ENCODE measurements at places on chromosomes 2 and 18.

DNA sequence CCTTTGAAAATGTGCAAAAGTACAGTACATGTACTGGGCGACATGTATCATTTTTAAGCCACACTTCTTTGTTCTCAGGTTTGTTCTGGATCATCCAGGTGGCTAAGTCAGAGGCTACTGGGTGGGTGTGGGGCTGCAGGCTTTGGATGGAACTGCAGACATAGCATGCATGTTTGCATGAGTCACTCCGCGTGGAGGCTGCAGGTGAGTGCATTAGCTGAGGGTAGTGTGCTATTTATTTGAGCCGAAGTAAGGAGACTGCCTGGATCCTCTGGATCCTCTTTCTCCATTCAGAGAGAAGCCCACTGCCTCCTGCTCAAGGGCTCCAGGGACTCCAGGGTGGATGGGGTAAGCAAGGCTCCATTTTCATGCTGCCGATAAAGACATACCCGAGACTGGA lies 9.4 kb upstream of the NEURL3 start:
- no peak for DNase-seq

DNA sequence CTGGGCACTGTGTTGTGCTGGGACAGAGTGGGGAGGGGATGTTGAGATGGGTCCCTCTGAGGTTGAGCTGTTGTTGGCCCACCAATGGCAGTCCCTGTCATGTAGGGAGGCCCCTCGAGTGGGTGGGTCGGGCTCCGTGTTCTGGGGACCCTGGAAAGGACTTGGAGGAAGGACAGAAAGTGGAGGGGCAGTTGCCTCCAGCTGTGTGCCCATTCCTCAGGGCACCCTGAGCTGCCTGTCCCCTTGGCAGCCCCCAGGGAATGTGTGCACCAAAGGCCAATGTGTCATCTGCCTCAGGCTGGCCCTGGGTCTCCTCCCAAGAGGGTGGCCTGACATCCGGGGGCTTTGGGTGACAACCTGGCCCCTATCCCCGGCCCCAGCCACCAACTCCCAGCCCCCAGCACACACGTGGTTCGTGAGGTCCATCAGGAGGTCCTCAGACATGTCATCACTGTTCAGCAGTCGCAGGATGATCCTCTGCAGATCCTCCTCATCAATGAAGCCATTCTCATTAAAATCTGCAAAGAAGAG lies 57.7 kb downstream of the CIB4 start:
- no peak for DNase-seq

DNA sequence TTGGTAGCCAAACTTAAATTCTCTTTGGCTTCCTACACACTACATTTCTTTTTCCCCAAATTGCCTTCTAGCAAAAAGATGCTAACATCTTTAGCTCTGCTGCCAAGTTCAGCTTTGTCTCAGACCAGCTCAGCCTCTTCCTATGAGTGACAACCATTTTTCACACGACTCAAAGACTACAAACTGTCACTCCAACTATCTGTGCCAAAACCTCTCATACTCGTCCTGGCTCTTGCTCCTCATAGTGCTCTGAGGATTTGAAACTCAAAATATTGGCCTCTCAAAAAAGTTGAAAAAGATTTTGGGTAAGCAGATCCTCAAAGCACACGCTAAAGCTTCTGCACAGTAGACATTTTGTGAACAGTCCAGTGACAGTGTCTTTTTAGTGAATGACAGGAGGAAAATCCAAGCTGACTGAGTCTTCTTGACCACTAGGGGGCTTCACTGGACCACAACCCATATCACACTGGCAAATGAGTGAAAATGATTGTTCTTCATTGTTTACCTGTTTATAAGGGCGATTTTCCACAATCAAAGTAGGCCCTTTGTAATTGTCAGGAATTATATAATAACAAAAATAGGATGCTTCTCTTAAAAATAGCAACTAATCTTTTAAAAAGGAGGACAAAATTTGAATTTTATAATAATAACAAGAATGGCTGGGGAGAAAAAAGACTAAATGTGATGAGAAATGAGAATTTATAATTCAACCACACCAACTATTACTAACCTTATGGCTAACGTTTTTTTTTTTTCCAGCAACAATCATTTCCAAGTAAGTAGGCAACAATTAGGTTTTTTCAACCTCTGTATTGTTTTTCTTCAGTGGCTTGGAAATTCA lies 85.5 kb upstream of the PGAP1 start:
- peak; percentile 53 for DNase-seq

DNA sequence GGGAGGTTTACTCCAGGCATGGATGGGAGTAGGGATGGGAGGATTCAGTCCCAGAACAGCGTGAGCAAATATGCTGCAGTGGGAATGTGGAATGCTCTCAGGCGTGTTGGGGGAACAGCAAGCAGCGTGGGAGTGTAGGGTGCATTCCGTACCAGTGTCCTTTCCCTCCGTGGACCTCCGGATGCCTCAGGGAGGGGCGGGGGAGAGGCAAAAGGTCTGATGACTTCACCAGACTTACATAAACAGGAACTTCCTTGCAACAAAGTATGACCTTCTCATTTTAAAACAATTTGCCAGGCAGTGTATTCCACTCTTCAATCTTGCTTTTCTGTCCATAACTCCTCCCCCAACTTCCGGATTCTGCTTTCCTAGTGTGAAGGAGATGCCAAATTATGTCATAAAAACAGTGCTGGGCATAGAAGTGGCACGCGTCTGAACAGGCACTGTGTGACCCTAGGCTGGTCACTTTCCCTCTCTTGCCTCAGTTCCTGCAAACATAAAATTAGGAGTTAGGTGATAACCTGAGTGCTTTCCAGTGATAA lies 36.9 kb downstream of the RPL37A start:
- peak; percentile 88 for DNase-seq

DNA sequence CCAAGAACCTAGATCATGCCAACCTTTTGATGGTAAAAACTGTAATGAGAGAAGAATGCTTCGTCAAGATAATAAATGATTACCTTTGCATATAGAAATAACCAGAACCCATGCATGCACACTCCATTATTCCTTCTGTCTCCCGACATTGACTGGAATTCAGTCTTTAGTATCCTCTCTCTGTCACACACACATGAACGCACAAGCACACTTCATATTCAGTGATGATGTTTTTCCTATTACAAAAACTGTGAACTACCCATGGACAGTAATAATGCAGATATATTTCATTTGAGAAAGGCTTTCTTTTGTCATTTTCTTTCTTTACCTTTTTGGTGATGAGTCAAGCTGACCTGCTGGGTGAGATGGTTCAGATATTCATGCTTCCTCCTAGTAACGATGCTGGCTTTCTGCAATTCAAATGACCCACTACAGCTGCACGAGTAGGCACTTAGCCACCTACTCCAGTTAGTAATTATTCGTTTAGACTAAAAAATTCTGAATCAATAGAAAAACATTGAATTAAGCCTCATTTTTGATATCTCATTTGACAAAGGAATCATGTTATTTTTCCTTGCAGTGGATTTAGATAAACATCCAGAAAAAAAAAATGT lies 382.2 kb downstream of the TGIF1 start:
- no peak for DNase-seq

GRCh38 chr18:12318857-12319256 lies 10.8 kb downstream of the TUBB6 start:
- no peak for DNase-seq

DNA sequence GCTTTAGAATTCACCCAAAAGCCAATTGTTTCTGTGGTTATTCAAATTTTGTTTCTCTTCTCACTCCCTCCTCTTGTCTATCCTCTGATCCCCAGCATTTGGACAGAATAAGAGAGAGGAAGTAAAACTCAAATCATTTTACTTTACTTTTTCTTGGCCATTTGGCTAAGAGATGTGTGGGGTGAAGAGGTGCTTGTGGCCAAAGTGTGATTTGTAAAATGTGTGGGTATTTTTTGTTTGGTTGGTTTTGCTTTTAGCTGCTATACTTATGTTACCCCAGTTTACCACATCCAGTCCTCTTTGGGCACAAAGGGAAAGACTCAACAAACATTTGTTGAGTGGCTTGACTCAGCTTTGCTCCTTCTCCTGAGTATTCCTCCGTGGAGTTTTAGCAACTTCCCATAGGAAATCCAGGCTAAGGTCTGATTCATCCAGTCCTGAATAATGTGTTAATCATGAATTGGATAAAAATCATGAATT lies 109.1 kb upstream of the CYP1B1 start:
- peak; percentile 50 for DNase-seq

DNA sequence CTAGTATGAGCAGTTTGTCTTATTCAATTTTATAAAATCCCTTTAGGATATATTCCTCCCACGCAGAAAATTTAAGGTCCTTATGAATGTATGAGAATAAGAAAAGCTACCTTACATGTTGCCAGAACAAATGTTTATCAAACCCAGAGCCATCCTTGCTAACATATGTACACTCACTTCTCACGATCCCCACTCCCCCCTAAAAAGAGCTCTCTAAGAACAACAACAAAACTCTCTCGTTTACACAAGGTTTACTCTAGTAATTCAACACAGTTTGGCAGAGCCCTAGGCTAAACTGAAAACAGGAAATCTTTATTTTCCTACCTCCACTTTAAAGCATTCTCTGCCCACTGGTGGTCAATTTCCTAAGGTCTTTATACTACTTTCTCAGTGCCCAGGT lies 504.9 kb downstream of the ZEB2 start:
- no peak for DNase-seq

DNA sequence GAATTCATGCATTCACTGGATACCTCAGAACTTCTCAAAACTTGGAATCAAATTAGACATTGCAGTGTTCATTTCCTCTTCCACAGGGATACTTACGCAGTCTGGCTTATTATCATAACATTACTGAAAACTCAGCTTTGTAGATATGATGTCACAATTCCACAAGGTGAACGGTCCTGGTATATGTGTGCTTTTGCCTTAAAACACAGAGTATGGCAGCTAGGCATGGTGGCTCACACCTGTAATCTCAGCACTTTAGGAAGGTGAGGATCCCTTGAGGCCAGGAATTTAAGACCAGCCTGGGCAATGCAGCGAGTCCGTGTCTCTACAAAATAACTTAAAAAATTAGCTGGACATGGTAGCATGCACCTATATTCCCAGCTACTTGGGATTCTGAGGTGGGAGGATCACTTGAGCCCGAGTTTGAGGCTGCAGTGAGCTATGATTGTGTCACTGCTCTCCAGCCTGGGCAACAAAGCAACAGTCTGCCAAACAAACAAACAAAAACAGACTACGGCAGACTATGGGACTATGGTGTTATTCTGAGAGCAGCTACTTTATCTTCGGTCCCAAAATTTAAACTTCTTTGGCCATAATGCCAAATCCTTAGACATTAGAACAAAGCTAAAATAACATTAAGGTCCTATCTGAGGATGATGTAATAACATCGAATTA lies 1191.9 kb upstream of the SLC39A10 start:
- no peak for DNase-seq

DNA sequence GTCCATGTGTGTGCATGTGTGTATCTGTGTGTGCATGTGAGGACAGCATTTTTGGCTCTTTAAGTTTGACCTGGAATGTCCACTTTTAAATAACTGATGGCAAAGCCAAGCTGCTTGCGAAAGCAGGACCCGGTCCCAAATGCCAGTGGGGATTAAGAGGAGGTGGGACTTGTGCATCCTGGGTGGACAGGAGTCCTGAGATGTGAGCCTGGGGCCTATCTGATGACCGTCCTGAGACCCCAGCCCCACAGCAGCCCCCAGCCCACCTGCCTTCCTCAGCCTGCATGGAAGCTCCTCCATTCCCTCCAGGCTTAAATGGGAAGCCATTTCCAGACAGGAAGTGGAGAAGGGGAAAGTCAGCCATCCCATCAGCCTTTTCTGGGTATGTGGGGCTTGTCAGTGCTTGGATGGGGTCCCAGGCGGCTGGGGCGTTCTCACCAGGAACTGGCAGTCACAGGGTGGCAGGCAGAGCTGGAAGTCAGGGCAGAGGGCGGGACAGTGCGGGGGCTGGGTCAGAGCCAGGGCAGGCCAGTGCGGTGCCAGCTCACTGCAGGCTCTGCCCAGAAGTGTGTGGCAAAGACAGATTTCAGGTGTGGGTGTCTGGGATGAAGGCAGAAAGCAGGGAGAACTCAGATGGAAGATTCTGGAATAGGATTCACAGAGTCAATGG lies 117.8 kb downstream of the ACKR3 start:
- no peak for DNase-seq

GRCh38 chr2:199979398-199979797 lies 24.0 kb downstream of the MAIP1 start:
- no peak for DNase-seq

Measured in AG20443 (cell line).